ENCODE measurements at places on chromosomes 1 and 21.

DNA sequence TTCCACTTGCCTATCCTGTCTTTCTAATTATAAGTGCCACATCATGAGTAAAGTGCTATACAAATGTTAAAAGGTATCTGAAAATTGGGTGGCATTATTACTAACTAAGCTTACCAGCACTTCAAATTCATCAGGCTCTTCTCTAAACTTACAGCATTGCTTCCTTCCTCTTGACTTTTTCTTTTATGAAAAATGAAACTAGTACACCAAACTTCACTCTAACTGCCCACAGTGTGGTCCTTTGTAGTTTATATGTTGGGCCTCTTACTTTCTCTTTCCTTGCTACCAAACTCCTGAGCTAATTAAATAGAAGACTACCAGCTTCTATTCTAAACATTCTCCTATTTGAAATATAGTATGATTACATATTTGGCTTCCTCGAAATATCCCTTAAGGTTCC is 81.8 kb downstream of the NOTCH2 start:
- no peak for DNase-seq

DNA sequence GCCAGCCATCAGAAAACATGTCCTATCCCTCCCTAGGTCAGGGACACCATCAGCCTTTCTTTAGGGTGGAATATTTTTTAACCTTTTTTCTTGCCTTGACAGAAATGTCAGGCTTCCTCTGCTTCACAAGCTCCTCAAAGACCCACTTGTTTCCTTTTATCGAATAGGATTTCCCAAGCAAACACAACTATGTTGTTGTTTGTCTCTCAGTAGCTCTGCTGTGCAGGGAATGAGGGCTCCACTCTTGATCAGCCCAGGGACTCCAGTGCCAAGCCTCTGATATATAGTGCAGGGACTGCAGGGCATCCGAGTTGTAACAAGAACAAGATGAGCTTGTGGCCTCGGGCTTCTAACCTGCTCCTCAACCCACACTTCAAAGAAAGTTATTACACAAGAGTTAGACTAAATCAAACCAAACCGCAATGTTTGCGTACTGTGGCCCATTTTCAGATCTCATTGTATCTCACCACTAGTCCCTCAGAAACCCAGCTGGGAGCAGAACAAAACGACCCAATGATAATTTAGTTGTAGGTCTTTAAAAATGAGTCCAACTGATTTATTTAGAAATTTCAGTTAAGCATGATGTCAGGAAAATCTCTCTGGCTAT is 108.1 kb downstream of the ATG4C start:
- DNase-seq, result no peak

DNA sequence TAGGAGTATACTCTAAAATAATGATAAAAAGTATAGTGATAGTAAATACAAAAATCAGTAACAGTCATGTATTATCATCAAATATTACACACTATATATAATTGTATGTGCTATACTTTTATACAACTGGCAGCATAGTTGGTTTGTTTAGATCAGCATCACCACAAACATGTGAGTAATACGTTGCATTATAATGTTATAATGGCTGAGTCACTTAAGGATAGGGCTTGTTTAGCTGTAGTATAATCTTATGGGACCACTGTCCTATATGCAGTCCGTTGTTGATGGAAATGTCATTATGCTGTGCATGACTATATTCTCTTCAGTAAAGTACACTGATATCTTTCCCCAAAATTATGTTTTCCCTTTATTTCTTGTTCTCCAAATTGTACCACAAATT is 92.8 kb downstream of the LYPLAL1 start:
- no peak for DNase-seq

DNA sequence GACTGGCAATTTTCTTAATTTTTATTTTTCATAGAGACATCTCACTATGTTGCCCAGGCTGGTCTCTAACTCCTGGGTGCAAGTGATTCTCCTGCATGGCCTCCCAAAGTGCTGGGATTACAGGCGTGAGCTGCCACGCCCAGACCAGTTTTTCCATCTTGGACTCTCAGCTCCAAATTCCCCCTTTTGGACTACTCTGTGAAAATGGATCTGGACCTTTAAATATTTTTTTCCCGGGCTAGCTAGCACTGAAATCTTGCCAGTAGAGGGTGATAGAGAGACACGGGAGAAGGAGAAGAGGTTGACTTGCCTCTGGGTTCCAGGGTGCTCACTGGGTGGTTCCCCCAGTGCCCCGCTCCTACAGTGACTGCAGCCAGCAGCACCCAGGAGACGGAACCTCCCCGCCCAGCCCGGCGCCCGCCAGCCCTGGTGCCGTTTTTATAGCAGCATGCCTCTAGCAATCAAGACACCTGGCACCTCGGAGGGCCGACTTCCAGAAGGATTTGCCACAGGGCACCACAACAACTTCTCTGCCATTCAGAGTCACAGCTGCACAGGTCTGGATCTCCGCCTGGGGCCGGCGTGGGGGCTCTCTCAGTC is 34.7 kb upstream of the SCCPDH start:
- DNase-seq, result no peak

DNA sequence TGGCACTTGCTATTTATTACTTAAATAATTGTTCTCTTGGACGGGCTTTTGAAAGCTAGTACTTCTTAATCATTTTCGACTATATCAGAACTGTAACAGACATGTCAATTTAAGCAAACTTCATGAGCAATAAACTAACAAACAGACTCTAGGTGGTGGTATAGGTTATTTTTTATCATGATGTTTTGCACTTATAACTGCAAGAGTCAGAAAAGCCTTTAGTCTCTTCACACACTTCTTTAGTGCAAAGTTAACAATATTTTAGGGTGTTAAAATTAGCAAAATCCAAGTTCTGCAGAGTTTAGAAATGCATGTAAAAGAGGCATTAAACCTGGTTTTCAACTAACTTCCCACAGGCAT is 2.2 kb downstream of the NRIP1 start:
- DNase-seq, result no peak

DNA sequence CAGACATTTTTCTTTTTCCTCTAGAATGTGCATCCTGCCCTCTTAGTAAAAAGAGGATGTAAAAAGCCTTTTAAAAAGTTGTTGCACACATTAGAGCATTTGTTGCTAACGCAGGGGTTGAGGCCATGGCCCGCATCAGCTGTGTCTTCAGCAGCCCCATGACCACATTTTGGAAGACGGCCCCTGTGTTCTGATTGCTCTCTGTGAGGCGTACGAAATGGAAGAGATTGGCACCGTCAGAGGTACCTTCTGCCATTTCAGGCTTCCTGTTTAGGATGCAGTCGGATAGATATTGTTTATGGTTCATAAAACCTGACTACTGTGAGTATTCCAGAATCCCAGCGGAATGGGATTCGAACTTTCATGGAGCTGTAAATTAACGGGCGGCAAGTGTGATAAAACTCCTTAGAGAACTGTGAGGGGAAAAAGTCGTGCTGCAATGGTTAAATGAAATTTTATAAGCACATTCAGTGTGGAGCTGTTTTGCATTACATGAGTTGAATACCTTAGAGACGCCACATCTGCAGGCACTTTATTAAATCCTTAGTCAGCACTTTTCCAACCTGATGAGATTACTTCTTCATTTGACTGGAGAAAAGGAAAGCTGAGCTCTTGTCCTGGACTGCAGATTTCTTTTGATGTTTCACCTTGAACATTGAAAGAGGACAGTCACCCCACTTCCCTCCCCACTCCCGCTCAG is 273.9 kb downstream of the TM2D1 start:
- DNase-seq, result no peak

DNA sequence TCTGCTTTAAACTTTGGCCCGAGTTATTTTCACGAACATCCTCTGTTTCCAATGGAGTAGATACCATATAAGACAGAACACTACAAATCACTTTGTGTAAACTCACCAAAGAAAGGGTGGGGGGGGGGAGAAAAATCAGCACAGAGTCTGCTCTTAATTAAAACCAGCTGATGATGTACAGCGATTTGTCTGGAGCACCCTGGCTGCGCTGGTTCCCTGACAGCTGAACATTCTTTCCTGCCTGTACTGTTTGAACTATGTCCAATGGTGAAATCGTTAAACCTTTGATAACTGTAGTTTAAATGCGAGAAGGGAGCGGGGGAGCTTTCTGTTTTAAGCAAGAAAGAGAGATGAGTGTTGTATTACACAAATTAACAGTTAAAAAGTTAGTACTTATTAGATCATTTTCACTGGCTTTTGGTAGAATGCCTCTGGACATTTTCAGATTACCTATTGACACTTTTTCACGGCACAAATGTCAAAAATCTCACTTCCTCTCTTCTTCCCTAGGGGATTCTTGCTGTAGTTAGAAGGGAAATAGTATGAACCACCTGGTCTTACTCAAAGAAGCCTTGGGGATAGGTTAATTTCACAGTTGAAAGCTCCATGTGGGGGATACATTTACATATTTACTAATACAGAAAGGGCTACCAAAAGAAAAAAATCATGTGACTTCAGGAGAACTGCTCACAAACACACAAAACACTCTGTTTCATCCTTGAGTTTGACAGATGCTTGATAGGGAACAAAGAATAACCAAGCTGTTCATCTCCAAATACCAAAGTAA is 140.2 kb upstream of the RUNX1 start:
- no peak for DNase-seq

DNA sequence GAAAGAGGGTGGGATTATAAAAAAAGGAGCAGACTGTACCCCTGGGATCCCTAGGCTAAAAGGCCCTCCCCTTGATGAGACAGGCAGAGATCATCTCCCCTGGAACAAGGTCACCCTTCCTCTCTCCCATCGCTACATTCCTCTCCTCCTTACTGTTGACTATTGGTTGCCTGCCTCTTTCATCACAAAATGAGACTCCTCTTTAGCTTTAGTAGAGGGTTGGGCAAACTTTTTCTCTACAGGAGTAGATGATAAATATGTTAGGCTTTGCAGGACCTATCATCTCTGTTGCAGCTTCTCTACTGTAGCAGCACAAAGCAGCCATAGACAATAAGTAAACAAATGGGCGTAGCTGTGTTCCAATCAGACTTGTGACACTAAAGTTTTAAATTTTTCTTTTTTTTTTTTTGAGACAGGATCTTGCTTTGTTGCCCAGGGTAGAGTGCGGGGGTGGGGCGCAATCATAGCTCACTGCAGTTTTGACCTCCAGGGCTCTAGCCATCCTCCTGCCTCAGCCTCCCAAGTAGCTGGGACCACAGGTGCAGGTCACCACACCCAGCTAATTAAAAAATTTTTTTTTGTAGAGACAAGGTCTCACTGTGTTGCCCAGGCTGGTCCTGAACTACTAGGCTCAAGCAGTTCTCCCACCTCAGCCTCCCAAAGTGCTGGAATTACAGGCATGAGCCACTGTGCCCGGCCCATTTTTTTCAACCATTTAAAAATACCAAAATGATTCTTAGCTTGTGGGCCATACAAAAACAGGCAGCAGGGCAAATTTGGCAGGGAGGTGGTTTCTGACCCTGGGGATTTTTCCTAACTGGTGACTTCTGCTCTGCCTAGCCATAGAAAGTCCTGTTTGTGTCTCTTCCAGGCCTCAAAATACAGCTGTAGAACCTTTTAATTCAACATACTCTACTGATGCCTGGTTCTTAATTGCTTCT is 15.1 kb downstream of the MCL1 start:
- no peak for DNase-seq

- no peak for DNase-seq
These were observed 61.1 kb upstream of the FBXO28 start for GRCh38 chr1:224052772-224053171.

GRCh38 chr1:39268112-39268581 is 63.7 kb downstream of the MACF1 start:
- no peak for DNase-seq

- DNase-seq, result no peak
These were observed 181.2 kb upstream of the BRINP3 start for GRCh38 chr1:190658907-190659306.

- no peak for DNase-seq
These were observed 156.1 kb upstream of the IVNS1ABP start for GRCh38 chr1:185473186-185473585.

Data from stimulated activated CD8-positive, alpha-beta memory T cell treated with anti-CD3 and anti-CD28 coated beads, Interleukin-15, amount 100 ng/mL, for 4 hours (primary cell).